ENCODE measurements at places on chromosomes 5 and 9.

- DNase-seq, result no peak
Observed at GRCh38 chr9:128706671-128707381, 4.5 kb downstream of the PKN3 start.

DNA sequence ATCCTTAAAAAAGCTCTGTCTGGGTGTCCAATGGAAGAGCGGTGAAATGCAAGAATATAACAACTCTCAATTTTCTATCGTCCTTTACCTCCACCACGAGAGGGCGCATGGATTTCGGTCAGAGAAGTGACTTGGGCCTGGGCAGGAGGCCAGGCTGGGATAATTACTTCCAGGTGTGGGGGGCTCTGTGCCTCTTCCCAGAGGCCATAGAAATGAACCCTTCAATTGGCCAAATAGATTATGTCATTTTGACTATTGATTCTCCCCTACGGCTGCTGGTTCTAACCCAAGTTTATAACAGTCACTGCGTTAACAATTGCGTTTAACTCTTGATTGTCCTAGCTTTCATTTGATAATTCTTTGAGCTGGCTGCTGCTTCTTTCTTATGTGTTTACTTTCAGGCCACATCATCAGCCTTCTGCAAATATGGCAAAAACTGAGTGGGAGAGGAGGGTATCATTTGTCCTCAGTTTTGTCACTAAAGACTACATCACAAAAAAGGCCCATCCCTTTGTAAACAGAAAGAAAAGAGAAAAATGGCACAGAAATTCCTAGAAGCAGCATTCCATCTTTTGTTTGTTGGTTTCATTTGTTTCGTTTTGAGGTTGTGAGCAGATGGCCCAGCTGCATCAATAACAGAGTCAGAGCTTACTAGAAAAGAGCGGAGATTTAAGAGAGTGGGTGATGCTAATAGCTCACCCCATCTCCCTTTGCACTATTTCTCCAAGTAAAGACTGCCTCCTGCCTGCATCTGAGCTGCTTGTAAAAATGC lies 45.4 kb upstream of the ZFR start:
- DNase-seq, result peak; percentile 34

DNA sequence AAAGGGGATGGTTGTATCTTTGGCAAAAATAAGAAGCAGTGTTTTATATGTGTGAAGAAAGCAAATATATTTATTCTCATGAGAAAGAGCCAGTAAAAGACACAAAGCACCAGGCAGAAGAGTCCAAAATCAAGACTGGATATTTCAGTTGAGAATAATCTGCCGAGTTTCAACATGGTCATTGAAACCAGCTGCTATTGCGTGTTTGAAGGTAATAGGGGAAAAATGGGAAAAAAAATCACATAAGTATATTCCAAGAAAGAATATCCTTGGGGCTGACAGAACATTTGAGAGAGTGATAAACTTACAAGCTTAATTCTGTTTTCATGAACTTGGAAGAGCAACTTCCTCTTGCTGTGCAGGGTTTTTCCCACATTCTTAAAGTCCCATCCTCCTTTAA lies 79.9 kb downstream of the ISOC1 start:
- DNase-seq, result no peak

DNA sequence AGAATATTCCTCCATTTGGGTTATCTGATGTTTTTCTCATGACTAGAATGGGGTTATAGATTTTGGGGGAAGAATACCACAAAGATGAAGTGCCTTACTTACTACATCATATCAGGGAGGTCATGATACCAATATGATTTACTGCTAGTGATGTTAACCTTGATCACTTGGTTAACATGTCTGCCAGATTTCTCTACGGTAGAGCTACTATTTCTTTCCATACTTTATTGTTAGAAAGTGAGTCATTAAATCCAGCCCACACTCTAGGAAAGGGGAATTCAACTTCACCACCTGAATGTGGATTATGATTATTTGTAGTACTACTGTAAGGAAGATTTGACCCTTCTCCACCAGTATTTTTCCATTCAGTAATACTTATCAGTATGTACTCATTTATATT lies 64.7 kb downstream of the UBE2R2 start:
- no peak for DNase-seq

- no peak for DNase-seq
Observed at GRCh38 chr9:89797937-89798455, 193.2 kb downstream of the GADD45G start.

DNA sequence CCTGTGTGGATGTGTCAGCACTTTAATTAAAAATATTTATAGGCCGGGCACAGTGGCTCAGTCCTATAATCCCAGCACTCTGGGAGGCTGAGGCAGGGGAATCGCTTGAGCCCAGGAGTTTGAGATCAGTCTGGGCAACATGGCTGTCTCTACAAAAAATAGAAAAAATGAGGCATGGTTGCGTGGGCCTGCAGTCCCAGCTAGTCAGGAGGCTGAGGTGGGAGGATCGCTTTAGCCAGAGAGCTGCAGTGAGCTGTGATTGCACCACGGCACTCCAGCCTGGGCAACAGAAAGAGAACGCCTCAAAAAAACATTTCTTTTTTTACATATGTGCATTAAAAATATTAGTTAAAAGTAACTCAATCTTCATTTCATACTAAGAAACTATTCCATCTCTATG lies 6.2 kb downstream of the TBC1D9B start:
- DNase-seq, result no peak

DNA sequence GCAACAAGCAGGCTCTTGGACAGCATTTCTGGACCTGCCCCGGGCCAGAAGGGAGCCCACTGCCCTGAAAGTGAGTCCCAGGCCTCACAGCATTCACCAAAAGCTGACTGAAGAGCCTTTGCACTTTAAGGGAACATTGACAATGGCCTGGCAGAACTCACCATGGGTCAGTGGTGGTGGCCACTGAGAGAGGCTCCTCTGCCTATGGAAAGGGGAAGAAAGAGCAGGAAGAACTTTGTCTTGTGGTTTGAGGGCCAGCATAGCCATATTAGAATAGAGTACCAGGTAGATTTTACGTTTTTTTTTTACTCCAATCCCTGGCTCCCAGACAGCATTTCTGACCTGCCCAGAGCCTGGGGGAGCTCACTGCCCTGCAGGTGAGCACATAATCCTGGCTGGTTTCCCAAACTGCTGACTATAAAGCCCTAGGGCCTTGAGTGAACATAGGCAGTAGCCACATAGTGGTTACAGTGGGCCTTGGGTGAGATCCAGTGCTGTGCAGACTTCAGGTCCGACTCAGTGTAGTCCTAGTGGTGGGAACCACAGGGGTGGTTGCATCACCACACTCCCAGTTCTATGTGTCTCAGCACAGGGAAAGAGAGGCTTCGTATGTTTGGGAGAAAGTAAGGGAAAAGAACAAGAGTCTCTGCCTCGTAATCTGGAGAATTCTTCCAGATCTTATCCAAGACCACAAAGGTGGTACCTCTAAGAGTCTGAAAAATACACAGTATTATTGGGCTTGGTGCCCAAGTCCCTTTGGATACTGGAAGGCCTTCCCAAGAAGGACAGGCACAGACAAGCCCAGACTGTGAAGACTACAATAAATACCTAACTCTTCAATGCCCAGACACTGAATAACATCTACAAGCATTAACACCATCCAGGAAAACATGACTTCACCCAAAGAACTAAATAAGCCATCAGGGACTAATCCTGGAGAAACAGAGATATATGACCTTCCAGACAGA lies 89.5 kb downstream of the TSSK1B start:
- DNase-seq, result no peak

GRCh38 chr5:78768781-78769380 lies 120.3 kb upstream of the LHFPL2 start:
- no peak for DNase-seq

DNA sequence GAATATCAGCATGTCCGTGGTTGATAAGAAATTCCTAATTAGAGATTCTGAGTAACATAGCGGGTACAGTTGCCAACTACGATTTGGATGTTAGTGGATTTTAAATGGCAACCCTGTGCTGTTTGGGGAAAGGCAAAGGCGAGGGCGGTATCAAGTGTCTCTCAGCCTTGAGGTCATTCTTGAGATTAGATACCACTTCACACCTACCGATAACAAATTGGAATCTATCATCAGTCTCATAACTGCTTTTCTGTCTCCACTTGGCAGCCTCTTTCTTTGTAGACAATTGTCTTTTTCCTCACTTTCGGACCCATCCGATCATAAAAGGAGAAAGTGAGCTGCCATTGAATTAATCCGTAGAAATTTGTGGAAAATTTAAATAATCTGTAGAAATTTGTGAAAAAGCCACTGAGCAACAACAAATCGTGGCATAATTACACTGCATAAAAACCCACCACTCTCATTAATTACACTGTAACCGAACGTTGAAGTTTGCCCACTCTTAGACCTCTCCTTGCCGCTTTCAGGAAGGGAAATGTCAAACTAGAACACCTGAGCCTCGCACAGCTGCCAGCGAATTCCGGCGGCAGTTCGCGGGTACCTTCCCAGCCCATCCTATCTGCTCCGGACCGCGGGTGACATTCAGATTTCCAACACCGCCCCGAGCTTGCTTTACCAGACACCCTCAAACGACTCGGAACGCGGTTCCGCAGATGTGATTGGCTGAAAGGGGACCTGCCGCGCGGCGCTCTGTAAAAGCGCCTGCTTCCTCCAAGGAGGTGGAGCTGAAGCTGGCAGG lies 849 bp upstream of the RGMB start:
- peak; percentile 27 for DNase-seq

DNA sequence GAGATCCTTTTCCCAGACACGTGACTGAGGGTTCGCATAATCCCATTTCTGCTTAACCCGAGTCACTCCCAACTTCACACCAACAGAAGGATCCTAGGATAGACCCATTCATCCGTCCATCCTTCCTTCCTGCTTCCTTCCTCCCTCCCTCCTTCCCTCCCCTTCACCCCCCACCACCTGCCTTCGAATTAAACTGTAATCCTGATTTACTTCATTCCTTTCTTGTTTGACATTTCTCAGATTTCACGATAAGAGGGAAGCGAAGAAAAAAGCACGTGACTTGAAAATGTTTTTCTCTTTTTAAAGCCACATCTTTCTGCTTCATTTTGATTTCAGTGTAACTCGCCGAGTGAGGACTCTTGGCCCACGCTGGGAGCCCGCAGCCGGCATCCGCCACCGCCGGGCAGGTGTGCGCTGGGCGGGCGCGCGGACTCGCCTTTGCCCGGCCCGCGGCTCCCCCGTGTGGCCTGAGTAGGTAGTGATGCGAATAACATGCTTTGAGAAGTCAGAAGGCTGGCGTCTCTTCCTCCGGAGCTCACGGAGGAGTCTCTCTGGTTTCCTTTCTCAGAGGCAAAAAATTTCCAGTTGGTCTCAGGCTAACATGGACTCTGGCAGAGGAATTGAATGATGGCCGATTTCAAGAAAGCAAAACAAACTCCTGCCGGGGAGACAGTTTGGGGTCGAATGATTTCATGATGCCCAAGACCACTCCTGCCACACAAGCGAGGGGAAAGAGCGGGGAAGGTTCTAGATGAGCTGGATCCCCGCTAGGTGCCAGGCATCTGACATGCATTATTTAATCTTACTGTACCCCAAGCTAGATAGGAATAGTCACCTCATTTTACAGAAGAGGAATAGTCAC lies 117.7 kb downstream of the SLC12A2 start:
- DNase-seq, result peak; percentile 60

DNA sequence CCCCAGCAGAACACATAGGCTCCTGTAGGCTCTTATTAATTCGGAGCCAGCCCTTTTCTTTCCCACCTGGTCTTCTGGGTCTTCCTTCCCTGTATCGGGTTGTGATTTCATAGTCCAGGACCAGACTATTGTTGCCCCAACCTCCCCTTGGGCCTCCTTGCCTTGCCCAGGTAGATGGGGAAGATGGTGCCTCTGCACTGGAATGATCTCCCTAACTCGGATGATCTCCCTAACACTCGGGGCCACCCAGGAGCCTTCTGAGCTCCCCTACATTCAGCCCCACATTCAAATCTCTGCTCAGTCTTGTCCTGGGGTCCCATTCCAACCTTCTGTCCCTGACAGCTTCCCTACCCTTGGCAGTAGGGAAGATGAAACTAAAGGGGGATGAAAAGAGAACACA lies 2.7 kb upstream of the IRF1 start:
- DNase-seq, result no peak

DNA sequence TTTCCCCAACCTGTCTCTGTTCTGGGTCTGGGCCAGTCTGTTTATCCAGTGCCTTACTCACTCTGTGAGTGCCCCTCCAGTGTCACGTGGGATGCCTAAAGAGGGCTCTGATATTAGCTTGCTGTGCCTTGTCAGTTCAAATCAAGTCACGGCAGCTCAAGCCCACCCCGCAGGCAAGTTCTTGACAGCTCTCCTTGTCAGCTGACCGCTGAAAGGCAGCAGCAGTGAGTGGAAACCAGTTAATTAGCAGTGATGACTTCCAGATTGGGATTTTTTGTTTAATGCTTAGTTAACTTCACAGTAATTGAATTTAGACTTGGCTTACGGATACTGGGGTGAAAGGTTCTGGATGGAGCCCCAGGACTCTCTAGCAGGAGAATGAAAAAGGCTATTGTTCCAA lies 210.1 kb downstream of the PSAT1 start:
- no peak for DNase-seq

DNA sequence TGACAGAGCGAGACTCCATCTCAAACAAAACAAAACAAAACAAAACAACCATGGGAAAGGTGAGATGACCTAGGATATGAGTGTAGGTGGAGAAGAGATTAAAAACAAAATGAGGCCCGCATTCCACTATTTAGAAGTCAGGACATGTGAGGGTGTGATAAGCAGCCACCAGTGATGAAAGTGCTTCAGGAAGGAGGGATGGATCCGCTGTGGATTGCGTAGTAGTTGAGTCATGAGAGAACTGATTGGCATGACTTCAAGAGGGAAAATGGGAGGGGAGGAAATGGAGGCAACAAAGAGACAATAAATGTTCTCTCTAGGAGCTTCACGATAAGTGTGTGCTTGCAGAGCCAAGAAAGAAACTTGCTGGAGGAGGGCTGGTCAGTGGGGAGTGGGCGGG lies 367.6 kb downstream of the ARL15 start:
- no peak for DNase-seq

GRCh38 chr5:134506054-134507039 lies 19.1 kb upstream of the JADE2 start:
- DNase-seq, result no peak

DNA sequence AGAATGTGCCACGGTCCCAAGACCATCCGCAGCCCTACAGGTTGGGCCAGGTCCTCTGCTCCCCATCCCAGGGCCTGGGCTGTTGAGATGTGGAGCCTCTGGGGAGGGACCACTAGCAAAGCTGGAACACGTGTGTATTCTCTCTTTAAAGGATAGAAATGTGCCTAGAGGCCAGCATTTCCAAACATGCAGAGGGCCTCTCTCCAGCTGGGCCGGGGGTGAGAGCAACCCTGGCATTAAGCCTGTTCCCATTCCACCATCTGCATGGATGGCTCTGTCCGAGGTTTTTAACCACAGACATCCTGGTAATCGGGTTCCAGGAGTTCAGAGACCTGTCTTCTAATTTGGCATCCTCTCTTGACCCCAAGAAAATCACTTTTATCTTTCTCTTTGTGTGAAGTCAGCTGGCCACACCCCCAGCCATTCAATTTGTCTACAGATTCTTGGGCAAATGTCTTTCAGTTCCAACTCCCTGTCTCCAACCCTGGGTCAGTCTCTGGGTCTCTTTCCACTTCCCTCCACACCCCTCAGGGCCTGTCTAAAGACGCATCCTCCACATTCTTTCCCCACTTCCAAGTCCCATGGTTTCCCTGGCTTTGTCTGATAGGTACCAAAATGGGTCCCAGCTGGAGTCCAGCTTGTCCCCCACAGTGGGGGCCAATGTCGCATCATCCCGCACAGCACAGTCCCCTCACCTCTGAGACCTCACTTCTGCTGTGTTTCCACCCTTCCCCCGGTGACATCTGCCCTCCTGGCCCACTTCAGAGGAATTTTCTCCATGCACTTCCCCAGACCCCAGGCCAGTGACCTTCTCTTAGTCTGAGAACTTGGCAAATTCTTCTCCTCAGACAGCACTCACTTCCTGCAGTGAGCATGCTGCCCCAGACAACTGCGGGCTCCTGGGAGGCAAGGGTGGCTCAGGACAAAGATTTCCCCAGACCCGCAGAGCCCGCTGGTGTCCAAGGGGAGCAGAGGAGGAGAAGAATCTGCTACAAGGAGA lies 56.8 kb downstream of the PTPDC1 start:
- DNase-seq, result no peak
